ENCODE measurements at places on chromosomes 12 and 14. TPM values are rescaled to one million over a fixed set of nuclear protein-coding genes. Genes with fewer than 3 reads are reported as not detected.

DNA sequence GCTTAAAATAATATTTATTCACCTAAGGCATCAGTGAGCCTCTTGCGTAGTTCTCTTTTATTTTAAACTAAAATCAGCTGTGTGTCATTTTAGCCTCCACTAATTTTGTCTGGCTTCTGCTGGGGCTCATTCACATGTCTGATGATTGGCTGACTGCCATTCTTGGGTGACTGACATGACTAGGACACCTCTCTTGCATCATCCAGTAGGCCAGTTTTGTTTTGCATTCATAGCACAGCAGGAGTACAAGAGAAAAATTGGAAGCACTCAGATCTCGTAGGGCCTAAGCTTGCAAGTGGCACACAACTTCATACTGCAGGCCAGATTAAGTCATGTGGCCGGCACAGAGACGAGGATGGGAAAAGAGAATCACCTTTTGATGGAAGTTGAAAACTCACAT lies 1226.5 kb downstream of the GALC start:
- no peak for DNase-seq

GRCh38 chr14:93957333-93957710 lies 19.0 kb downstream of the ASB2 start:
- DNase-seq = no peak

SRRM4 gene
- total RNA-seq = not detected

GRCh38 chr12:42584651-42585111 lies 4.9 kb downstream of the PRICKLE1 start:
- DNase-seq = no peak

CHGA gene
- not detected for total RNA-seq

DNA sequence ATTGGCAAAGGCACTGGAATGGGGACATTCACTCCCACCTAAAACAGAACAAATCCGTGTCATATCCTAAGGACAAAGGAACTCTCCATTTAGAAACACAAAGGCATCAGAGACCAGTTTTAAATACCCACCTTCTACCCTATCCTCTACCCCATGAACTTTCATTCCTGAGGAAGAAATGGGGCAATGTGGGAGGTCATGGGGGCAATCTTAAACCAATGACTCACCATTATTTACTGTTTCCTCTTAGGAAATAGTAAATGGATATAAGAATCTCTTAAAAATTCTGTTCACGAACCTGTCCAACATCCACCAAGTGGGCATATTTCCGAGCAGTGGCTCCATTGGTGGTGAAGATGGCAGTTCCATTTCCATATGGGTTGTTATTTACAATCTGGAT lies 19.4 kb downstream of the ALDH6A1 start:
- DNase-seq = no peak

GRCh38 chr14:63394841-63395240 lies 76.1 kb upstream of the GPHB5 start:
- DNase-seq = no peak

DNA sequence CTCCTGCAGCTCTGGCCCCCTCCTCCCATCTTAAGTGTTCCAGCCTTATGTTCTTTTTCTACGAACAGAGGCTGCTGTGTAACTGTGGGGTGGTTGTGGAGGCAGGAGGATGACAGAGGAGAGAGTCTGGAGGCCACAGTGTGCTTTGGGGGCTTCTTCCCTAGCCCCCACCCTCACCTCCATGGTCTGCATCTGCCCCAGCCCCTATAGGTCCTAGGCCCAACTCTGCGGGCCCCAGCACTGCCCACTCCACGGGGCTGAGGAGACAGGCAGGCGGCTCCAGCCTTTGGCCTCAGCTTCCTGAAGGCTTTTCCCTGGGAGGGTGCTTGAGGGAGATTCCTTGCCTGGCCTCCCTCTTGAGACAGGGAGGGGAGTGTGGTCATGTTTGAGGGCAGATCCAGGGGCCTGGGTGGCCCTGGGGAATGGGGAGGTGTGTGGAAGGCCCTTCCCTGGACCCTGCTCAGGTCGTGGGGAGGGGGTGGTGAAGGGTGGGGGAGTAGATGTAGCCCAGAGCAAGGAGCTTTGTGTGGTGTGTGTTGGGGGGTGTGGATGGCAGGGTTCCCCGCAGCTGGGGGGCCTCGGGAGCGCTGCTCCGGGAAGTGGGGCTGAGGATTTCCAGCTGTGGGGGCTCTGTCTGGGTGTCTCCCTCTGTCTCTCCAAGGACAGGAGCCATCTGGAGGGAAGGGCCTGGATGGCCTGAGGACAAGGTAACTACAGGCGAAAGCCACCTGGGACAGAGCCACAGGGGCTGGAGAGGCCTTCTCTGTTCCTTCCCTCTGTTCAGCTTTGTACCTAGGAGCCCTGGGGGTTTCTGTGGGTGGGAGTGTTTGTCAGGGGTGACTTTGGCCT lies 1.1 kb downstream of the SMIM41 start:
- no peak for DNase-seq

GRCh38 chr12:988646-989045 lies 2.4 kb upstream of the ERC1 start:
- DNase-seq = no peak

- DNase-seq = no peak
Observed at GRCh38 chr12:82691513-82691912, 4.8 kb downstream of the TMTC2 start.

- no peak for DNase-seq
Observed at GRCh38 chr14:83101846-83102245, 1568.2 kb upstream of the SEL1L start.

LYZ gene
- total RNA-seq = 0.10 TPM

DNA sequence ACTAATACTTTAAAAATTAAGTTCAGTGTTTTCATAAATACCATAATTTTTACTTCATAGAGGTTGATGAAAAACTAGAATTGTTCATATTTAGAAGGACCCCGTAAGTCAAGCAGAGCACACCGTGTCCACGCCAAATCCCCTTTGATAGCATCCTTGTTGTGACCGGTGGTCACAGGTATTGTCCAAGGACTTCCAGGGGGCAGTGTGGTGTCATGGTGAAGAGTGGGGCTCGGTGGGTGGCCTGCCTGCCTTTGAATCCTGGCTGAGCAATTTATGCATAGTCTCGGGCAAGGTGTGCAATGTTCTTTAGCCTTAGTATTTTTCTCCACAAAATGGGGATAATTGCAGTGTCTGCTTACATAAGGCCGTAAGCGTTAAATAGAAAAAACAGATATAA lies 169.9 kb downstream of the KTN1 start:
- DNase-seq = no peak

DNA sequence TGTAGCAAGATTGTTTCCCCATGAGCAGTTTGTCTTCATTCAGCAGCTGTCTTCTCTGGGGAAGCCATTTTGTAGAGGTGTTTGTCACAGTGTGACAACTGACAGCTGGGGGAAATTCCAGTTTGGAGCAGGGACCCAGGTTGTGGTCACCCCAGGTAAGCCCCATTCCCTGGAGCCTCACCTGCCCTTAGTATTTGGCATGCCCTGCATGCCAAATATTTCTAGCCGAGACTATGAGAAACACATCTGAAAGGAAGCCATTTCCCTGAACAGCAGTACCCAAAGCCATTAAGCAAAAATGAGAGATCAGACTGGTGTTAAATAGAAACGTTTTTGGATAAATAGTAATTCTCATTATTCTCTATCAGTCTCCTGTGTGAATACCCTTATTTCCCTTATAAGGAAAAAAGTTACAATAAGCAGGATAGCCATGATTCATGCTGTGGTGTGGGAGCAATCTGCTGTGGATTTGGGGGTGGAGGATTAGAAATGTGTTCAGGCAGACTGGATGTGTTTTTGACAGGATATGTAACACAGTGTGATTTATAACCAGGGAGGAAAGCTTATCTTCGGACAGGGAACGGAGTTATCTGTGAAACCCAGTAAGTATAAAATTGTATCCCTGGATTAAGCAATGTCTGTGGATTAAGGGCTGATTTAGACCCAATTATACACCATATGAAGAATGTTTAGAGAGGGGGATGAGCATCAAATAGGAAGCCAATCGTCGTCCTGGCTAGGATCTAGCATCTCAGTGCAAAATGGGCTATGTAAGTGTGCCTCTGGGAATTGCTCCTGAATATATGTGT lies 68.9 kb downstream of the DAD1 start:
- peak; percentile 81 for DNase-seq

DNA sequence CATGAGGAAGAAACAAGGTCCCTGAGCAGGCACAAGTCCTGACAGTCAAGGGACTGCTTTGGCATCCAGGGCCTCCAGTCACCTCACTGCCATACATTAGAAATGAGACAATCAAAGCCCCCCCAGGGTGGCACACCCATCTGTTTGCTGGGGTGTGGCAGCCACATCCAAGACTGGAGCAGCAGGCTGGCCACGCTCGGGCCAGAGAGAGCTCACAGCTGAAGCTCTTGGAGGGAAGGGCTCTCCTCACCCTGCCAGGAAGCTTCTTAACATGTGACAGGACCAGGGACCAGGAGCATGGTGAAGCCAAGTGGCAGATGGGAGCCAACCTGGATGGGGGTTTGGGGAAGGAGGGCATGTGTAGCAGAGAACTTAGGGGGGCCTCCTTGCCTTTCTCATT lies 10.0 kb downstream of the CACNB3 start:
- DNase-seq = no peak

METTL1 gene
- total RNA-seq = 11.2 TPM

- DNase-seq = no peak
Observed at GRCh38 chr14:38887696-38888095, 215.3 kb downstream of the SEC23A start.

ADAM21 gene
- total RNA-seq = 1.6 TPM

DNA sequence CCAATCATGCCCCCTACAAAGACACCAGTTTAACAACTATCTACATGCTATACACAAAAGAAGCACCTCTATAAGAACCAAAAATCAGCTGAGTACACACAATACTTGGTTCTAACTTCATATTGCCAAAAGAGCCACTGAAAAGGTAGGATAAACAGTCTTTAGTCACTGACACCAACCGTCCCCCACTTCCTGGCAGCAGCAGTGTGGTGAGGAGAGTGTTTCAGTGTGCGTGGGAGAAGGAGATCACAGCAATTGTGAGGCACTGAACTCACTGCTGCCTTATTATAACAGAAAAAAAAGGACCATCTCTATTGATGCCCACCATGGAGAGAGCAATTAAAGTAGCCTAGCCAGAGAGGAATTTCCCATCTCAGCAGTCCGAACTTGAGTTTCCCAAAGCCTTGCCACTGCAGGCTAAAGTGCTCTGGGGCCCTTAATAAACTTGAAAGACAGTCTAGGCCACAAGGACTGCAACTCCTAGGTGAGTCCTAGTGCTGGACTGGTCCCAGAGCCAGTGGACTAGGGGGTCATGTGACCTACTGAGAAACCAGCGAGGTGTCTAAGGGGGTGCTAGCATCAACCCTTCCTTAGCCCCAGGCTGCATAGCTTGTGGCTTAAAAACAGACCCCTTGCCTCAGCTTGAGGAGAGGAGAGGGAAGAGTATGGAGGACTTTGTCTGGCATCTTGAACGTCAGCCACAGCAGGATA lies 37.1 kb upstream of the LMNTD1 start:
- DNase-seq = no peak

DNA sequence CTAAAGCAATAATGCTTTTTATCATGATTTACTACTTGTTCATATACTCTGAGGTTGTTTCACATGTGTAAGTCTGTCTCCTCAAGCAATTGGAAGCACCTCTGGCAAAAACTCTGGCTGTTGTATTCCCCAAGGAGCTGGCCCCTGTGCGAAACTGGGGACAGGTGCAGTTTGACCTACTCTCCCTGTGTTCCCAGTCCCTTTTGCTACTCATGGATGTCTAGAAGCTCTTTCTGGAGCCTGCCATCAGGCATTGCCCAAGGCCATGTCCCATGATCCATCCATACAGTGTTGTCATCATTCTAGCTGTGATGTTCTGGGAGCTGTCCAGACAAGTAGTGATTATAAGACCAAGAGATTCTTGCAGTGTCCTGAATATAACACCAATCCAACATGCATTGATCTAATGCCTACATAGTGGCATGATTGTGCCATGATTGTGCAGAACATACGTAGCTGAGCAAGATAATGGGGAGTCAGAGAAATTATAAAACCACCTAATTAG lies 14.9 kb downstream of the AKAP6 start:
- no peak for DNase-seq

GRCh38 chr14:23344481-23344880 lies 8.2 kb downstream of the SLC22A17 start:
- DNase-seq = no peak

- DNase-seq = no peak
Observed at GRCh38 chr14:23023022-23023794, 11.5 kb downstream of the PSMB5 start.

DNA sequence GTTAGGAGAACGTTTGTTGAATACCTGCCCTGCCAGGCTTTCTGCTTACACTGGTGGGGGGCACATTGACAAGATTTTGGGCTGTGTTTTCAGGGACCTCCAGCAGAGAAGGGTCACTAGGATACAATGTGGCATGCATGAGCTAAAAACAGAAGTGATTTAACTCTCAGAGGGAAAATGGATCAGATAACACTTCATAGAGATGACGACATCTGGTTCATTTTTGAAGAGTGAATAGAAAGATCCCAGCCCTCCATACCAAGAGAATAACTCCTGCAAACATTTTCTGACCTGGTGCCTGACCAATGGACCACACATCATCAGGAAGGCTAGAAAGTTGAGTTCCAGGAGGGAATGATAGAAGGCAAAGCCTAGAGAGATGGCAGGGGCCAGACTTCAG lies 33.7 kb downstream of the CKB start:
- no peak for DNase-seq

GRCh38 chr14:40368314-40368713 lies 936.1 kb upstream of the FBXO33 start:
- no peak for DNase-seq

SERPINA5 gene
- 0.49 TPM for total RNA-seq

TTC8 gene
- total RNA-seq = 33.0 TPM

- DNase-seq = peak; percentile 98
Observed at GRCh38 chr14:72926292-72927028, at the start of gene DCAF4. TSS of gene DCAF4 (plus strand) at chr14:72926464. CDS start at chr14:72937979, 11,515 bp downstream.

- DNase-seq = peak; percentile 42
Observed at GRCh38 chr12:119843100-119843499, 34.0 kb downstream of the CIT start.

KIF5A gene
- total RNA-seq = 1.9 TPM

DNA sequence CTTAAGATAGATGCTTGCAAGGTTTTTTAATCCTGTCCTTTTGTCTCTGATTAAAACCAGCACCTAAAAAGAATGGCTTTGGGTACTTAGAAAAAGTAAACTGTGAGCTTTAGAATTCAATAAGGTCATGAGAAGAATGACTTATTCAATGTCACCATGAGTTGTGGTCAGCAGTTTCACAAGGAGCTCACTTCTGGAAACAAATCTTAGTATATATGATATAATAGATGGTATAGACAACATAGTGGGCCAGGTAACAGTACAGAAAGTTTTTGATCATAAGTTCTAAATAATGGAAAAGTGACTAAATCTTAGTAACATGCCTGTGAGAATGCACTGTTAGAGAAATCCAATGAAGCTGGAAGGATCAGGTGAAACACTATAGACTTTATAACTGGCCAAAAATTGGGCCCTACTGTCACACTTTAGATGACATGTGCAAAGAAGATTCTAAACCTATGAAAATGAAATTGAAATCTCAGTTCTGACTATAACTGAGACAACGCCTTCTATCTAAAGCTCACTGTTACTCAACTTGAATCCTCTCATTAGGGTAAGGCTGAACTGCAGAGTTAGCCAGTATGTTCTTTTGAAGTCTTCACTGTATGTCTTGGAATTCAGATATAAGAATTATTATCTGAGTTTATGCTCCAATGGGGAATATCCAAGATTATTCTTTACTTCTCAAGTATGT lies 42.4 kb upstream of the RAD51AP1 start:
- no peak for DNase-seq

PCNX4 gene
- total RNA-seq = 60.6 TPM

Measured in RPMI7951 (cell line).